ENCODE measurements at places on chromosomes 11 and 22.

DNA sequence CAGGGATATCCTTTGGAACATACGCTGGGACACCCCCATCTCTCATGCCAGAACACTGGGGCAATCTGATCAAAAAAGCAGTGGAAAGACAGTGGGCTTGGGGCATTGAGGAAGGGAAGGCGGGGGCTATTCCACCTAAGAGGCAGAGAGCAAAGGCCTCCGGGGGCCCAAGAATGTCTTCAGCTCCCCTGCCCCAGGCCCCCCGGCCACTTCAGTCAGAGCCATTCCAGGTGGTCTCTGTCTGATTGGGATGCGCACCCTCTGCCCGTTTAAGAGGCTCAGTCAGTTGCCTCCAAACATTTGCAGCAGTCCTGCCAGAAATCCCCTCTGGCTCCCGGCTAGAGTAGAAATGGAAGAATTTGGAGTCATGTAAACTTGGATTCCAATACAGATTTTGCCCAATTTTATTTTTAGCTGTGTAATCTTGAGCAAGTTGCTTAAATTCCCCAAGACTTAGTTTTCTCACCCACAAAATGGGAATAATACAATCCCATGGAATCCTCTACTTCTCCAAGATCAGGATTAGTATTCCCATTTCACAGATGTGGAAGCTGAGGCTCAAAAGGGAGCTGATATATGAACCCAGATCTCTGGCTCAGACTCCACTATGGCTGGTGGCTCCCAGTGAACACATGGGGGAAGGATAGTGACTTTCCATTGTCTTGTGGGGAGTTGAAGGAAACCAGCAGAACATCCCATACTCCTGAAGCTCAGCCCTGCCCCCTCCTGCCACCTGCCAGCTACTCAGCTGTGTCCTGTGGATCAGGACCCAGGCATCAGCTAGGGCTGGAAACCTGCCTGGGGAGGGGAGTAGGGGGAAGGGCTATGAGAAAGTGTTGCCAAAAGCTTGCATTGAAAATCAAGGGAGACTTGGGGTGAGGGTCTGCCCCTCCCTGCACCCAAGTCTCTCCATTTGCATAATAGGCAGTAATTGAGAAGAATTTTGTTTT is 6.1 kb upstream of the WNT11 start:
- DNase-seq: no peak

GRCh38 chr11:127049486-127049885 is 48.9 kb upstream of the KIRREL3 start:
- no peak for DNase-seq

DNA sequence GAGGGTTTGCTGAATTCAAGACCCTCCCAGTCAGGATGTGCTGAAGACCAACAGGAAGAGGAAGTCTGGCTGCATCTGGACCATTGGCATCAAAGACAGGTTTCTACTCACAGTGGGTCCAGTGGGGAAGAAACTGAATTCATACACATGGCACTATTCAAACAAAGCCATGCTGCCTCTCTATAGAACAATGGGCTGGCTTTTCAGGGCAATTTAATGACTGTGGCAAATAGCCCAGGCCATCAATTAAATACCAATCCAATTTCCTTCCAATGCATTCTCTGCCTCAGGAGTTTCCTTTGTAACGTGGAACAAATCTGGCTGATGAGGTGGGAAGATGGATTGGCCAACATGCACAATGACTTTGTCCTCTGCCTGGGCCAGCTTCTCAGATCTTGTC is 98.6 kb downstream of the SEZ6L start:
- no peak for DNase-seq

DNA sequence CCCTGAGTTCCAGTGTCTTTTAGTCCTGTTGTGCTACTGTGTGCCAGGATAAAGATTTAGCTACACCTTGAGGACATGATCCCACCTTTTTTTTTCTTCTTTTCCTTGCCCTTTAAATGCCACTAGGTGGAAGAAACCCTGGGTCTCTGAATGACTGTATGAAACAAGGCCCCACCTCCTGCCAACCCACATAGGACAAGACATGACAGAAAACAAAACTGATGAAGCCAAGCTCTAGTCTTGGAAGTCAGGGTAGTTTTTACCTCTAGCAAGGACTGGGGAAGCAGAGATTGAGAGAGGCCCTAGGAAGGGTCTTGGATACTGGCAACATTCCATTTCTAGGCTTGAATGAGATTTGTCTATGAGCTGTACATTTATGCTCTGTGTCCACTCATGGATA is 410.7 kb downstream of the MIAT start:
- DNase-seq: no peak

- no peak for DNase-seq
Measured at GRCh38 chr22:50274311-50274710, 4.1 kb upstream of the MAPK11 start.

DNA sequence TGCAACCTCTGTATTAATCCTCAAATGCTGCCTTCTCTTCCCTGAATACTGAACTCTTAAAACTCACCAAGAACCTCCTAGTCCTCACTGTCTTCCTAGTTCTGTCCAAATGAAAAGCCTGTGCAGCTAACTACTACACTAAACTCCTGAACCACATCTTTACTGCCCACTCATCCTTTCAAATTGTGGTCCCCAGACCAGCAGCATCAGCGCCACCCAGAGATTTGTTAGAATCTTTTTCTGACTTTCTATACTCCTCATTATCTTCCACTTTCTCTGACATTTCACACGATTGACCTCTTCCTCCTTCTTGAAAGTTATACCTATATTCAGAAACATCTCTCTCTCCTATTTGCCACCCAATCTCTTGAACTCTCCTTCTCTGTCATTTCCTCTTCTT is 461.3 kb downstream of the DLG2 start:
- DNase-seq: no peak

DNA sequence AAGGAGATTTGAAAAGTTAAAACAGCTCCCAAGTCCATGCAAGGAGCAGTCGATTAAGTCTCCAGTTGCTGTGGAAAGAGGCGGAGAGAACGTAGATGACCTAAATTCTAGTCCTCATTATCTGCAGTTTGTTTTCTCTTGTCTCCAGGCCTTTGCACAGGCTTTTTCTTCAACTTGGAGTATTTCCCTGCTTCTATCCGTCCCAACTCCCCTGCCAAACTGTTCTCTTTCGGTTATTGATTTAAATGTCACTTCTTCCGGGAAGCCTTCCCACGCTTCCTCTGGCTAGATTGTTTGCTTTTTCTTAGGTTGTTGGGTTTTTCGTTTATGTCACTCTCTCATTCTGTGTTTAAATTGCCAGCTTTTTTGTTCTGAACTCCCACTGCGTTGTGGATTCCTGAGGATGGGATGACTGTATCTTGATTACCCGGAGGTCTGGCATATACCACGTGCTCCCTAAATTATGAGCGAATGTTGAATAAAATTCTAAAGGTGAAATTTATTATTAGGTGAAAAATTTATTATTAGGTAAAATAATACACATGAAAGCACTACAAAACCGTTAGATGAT is 463 bp downstream of the TMEM126B start:
- no peak for DNase-seq

- no peak for DNase-seq
Measured at GRCh38 chr11:114192841-114193389, 103.3 kb upstream of the NNMT start.
